ENCODE measurements at places on chromosomes 16 and 17. TPM values are rescaled to one million over a fixed set of nuclear protein-coding genes. Genes with fewer than 3 reads are reported as not detected.

Gene ENPP7
- polyA plus RNA-seq = not detected

Gene USP7
- polyA plus RNA-seq = 35.5 TPM

Gene MFAP4
- not detected for polyA plus RNA-seq

Gene WNT9B
- polyA plus RNA-seq = not detected

Gene EVI2B
- 0.17 TPM for polyA plus RNA-seq

Gene CRHR1
- not detected for polyA plus RNA-seq

Gene CTRB1
- polyA plus RNA-seq = not detected

Gene OTOP3
- not detected for polyA plus RNA-seq

Gene CALB2
- not detected for polyA plus RNA-seq

Gene SCNN1B
- 0.13 TPM for polyA plus RNA-seq

Gene CFAP20
- 47.6 TPM for polyA plus RNA-seq

Gene INCA1
- 0.35 TPM for polyA plus RNA-seq

Gene KIF18B
- 8.7 TPM for polyA plus RNA-seq

Gene TMEM114
- not detected for polyA plus RNA-seq

Gene CDK3
- polyA plus RNA-seq = 3.0 TPM

Gene HOXB4
- polyA plus RNA-seq = 0.03 TPM

Gene TMC7
- polyA plus RNA-seq = 1.4 TPM

Gene CBFA2T3
- polyA plus RNA-seq = 0.18 TPM

Gene FBXW10
- polyA plus RNA-seq = 0.01 TPM

Gene DHX58
- 14.6 TPM for polyA plus RNA-seq

Gene APRT
- polyA plus RNA-seq = 312 TPM

Gene NRN1L
- polyA plus RNA-seq = not detected

Gene FLYWCH2
- 48.4 TPM for polyA plus RNA-seq

Gene CSH2
- not detected for polyA plus RNA-seq

Gene KRTAP16-1
- polyA plus RNA-seq = not detected

Gene CDH15
- 0.06 TPM for polyA plus RNA-seq

Gene ADAD2
- not detected for polyA plus RNA-seq

Gene PSME3
- polyA plus RNA-seq = 120 TPM

Gene HEATR9
- not detected for polyA plus RNA-seq

Gene P2RX1
- not detected for polyA plus RNA-seq

Gene SSTR5
- not detected for polyA plus RNA-seq
